Stromal cell of bone marrow (primary cell): ENCODE measurements at places on chromosomes 2 and 18.

GRCh38 chr2:171307560-171307959 is 126.2 kb downstream of the METTL8 start:
- no peak for DNase-seq

GRCh38 chr18:48913201-48913600 is 37.6 kb downstream of the SMAD7 start:
- DNase-seq, result no peak

DNA sequence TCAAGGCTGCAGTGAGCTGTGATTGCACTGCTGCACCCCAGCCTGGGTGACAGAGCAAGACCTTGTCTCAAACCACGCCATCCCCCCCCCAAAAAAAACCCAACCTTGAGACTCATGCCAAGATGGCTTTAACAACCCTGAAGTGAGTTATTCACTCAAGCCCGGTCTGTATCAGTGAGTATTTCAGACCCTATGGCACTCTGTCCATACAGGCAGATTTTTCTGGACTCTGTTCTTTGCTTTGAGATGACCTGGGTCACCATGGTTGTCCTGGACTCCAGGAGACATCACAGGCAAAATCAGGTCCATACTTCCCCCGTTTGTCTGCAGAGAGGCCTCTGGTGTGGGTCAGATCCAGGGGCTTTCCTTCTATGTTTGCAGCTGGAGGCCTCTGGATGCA is 91.7 kb downstream of the TGOLN2 start:
- no peak for DNase-seq

GRCh38 chr2:120271711-120272379 is 19.2 kb downstream of the RALB start:
- DNase-seq, result no peak

GRCh38 chr2:88967844-88968243 is 276.4 kb downstream of the RPIA start:
- no peak for DNase-seq

DNA sequence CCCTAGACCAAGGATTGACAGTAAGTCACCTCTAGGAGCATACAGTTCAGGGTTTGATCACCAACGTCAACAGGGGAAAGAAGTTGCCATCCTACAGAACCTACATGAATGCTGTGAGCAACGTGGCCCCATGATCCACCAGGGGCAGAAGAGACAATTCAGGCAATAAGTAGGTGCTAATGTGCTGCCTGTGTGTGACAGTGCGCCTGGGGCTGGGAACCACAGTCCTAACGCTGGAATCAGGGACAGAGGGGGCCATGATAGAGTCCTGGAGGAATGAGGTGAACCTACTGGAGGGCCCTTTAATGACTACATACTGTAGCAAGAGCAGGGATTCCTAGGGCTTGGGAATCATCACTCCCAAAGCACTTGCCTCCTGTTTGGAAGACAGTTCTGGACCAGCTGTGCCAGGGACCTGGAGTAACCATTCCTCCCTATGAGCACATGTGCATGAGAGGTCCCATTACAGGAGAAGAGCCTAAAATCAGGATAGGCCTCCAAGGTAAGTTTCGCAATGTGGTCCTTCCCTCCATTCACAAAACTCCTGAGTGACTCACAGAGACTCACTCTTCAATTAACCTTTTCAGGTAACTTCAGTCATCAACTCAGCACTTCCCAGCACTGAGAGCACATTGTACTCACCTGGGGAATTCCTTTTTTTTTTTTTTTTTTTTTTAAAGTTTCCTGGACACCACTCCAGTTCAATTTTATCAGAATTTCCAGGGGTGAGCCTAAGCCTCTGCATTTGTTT is 214.0 kb downstream of the TMEM163 start:
- no peak for DNase-seq

- no peak for DNase-seq
Measured at GRCh38 chr2:7016601-7017211, 99.5 kb downstream of the RNF144A start.

DNA sequence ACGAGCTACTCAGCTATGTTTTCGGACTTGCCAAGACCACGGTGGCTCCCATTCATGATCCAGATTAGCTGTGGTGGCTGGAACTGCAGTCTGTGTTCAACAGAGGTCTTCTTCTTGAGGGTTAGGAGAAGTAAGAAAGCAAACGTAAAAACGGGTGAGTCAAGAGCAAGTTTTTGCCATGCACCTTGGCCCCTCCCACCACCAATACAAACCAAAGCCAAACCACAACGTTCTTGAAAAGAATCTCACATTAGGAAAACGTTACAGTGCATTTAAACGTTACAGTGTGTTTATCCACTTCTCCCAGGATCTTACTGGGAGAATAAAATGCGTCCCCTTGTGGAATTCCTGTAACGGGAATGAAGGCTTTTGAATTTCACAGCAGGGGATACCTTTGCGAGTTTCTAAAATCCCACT is 725 bp downstream of the FBXO48 start:
- no peak for DNase-seq

DNA sequence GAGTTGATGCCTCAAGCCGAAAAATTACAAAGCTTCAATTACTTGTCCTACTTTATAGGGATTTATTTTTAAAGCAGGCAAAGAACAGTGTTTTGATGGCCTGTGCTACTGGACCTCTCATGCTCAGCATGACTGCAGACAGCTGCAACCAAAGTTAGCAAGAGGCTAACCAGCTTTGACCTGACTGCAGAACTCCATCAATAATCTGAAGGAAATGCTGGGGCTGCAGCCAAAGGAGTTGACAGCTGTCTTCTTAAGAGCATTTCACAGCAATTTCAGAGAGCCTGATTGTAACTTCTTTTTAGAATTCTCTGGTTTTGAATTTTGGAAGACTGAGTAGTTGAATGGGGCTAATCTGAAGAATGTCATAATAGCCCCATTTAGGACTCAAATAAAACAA is 46.5 kb upstream of the SESTD1 start:
- no peak for DNase-seq

DNA sequence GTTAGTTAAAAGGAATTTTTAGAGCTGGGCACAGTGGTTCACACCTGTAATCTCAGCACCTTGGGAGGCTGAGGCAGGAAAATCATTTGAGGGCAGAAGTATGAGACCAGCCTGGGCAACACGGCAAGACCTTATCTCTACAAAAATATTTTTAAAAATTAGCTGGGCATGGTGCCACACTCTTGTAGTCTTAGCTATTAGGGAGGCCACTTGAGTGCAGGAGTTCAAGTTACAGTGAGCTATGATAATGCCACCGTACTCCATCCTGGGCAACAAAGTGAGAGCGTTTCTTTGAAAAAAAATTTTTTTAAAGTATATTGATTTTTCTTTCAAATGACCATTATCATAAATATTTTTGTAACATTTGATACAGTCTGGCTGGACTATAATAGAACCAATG is 93.6 kb upstream of the FAM117B start:
- no peak for DNase-seq
